Kidney epithelial cell (primary cell): ENCODE measurements at places on chromosomes 2 and 18. TPM values are rescaled to one million over a fixed set of nuclear protein-coding genes. Genes with fewer than 3 reads are reported as not detected.

- DNase-seq, result no peak
These were observed 142.7 kb downstream of the NCKAP5 start for GRCh38 chr2:133425612-133426011.

DNA sequence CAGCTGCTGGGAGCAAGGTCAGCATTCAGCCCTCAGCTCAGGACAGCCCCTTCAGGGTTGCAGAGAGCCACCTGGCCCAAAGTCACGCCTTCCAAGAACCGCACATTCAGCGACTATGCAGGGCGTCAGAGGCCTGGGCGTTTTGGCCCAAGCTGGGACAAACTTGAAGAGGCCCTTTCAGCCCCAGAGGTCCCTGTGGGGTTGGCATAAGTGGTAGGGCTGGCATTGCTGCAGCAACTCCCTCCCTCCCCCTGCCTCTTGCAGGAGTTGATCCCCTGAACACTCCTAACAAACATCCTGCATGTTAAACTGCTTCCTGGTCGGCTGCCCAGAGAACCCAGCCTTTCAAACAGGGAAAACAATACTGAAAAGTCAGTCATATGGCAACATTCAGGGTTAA, 192.9 kb upstream of the SMAD2 start:
- no peak for DNase-seq

DNA sequence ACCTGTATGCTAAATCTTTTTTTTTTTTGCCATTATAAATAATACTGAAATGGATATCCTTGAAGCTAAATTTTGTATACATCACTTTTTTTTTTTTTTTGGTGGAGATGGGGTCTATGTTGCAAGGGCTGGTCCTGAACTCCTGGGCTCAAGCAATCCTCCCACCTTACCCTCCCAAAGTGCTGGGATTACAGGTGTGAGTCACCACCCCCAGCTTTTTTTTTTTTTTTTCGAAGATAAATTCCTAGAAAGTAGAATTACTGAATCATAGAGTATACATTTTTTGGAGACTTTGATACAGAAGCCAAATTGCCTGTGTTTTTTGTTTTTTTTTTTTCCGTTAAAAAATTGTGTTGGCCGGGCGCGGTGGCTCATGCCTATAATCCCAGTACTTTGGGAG, 51.0 kb upstream of the MCFD2 start:
- no peak for DNase-seq

DNA sequence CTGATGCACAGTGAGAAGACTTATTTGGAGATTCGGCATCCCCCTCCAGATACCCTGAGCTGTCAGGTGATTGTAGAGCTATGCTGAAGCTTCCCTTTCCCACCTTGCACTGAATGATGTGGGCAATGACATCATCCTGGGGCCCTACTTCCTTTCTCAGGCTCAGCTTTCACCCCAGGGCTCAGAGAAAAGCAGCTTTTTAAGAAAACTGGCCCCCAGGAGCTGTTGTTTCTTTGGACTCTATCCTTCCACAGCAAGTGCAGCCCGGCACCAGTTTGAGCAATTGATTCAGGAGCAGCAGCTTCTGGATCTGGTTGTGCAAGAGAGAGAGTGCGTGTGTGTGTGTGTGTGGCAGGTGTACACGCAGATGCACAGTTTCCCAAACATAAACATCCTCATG, 251.3 kb downstream of the ANAPC1 start:
- DNase-seq, result no peak

GRCh38 chr2:207151048-207151447, 14.7 kb downstream of the KLF7 start:
- DNase-seq, result no peak

DNA sequence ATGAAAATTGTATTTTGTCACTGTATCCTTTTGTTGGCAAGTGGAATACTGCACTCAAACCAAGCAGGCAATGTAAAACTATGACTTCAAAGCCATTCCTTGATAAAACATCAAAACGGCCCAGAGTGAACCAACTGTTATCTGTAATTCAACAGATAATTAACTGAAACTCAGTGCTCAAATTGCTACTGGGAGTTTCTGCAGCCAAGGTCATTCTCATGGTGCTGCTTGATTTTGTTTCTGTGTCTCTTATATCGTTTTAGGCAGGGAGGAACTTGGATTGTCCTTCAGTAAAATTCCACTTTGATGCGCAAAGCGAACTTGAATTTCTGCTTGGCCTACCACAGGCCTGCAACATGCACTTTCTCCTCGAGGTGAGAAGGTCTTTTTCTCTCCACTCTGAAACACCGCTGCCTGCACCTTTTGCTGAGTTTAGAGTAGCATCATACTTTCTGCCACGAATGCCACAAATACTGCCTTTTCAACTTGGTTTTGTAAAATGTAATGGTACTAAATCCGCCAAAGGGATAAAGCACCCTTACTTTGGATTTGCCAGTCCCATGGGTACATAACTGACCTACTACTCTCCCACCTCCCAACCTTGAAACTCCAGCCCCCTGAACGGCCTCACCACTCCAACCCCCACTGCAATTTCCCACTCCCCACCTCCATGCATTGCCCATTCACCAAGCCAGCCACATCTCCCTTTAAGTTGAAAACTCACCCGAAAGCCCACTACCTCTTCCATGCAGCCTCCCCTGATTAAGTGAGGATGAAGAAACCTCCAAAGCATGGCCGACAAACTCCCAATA, 204.7 kb downstream of the TGIF1 start:
- no peak for DNase-seq

DNA sequence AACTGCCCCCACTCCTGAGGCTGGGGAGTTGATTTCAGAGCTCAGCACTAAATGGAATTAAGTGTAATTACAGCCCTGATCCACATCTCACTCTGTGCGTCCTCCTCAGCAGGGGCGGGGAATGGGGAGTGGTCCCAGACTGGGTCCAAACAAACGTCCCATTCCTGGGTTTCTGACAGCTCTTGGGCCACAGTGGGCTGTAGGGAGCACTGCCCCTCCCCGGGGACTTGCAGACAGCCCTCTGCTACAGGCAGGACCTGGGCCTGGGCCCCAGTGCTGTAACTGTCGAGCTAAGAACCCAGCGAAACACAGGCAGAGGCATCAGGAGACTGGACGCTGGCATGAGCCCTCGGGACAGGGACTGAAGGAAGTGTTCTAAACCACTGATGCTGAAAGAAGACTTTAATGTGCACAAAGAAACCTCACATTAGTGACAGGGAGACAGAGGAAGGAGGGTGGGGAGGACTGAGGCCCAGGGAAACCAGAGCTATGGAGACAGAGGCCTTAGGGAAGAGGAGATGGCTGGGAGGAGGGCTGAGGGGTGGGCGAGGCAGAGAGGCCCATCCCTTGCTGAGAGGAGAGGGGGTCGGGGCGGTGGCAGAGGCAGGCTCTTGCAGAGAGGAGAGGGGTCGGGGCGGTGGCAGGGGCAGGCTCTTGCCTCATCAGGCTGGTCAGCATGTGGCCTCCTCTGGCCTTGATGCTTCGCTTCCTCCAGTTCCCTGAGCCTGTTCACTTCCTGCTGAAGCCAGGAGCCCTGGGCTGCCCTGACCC, 5.8 kb upstream of the SEMA4C start:
- DNase-seq, result no peak

DNA sequence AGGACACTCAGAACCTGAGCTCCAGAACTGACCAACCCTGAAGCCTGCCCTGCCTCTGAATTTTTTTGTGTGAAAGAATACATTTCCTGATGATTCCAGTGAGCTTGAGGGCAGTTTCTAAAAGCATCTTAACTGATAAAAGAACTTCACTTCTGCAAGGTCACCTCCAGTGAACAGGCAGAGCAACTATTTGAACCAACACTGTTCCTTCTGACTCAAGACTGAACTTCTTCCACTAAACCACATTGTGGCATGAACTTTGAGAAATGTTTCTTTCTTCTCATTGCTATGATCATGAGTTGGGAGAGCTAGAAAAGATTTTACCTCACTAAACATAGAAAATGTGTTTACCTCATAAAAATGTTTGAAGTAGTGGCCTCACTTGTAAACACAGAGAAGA, 83.8 kb upstream of the SERTAD2 start:
- DNase-seq, result no peak

GRCh38 chr2:218804817-218805216, 22.9 kb downstream of the CYP27A1 start:
- no peak for DNase-seq

DNA sequence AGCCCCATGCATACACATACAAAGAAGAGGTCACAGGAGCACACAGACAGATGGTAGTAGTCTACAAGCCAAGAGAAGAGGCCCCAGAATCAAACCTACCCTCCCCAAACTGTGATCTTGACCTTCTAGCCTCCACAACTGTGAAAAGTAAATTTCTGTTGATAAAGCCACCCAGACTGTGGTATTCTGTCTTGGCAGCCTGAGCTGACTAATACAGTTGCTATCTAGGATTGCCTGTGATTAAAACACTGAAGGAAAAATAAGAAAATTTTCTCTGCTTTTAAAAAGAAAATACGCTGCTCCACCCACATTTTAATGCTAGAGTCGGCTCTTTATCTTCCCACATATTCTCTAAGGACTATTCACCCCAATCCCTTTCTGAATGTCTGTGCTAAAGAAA, 143.7 kb upstream of the TMEM200C start:
- no peak for DNase-seq

GRCh38 chr18:67726882-67727281, 210.4 kb upstream of the DSEL start:
- no peak for DNase-seq

GRCh38 chr2:235776531-235776930, 282.7 kb downstream of the AGAP1 start:
- DNase-seq, result no peak

Gene UGT1A10
- total RNA-seq, result not detected in 2 replicates

DNA sequence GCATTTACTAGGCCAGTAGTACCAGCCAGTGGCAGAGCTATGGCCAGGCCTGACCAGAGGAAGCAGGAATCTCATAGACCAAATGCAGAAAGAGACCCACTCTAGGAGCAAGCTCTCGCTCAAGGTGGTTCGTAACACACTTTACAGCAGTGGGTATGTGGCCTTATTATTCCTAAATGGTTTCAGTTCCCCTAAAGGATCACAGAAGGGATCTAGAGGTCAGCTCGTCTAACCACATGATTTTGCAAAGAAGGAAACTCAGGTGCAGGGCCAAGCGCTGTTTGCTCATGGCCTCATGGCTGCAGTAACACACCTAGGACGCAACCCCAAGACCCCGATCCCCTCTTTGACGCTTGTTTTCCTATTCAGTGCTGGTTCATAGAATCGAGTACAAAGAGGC, 65.5 kb upstream of the ATG16L1 start:
- no peak for DNase-seq

DNA sequence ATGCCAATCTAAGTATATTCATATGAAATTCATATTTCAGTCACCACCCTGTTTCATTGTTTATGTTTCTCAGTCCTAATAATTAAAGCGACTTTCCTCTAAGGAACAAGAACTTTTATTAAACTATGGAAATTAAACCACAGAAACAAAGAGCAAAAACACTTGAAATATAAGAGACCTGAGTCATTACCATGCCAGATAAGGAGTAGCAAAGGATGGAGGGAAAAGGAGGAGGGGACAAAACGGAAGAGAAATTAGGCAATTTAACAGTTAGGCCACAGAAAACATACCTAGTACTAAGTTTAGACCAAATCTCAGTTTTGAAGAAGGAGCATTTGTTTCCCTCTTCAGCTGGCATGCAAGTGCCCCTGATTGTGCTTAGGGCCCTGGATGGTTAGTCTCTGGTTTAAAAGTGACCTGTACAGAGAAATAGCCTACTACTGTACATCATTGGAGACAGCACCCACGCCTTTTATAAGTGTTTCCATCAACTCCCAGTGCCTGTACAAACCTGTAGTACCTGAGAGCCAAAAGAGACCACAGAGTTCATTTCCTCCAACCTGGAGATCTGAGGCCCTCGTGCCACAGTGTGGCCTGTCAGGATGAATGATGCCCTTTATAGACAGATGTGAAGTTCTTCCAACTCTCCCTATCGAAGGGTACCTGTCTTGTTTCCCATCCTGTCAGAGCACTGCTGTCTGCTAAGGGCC, 74.5 kb downstream of the SPATS2L start:
- DNase-seq, result no peak

DNA sequence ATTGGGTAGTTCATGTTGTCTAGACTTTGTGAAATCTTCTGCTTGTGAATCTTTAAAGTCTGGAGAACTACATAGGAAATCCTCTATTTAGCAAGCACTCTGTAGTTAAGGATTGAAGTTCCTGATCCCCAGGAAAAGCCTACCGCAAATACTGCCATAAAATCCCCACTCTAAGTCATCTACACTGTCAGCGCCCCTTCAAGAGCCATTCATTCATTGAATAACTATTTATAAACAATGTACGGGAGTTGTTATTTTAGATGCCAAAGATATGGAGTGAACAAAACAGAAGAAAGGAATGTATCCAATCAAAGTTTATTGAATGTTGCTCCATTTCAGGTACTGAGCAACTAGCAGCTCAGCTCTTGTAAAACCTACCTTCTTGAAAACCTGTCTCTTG, 36.5 kb upstream of the SLC39A10 start:
- no peak for DNase-seq

DNA sequence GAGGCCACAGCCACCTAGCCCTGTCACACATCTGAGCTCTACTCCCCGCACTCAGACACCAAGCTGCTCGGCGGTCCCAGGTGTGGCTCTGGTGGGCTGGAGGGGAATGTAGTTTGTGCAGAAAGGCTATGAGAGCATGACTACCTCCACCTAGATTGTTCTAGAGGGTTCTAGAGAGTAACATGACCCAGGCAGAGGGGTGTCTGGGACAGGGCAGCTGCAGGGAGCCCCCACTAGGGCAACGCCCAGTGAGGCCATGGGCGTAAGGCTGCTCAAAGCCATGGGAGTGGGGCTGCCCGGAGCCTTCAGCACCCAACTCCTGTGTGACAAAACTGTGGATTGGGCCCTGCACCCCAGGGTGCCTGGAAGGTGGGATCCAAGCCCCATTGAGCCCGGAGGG, 511.4 kb upstream of the MYT1L start:
- DNase-seq, result no peak

- no peak for DNase-seq
These were observed 18.4 kb downstream of the MREG start for GRCh38 chr2:215994911-215995310.
